ENCODE measurements at places on chromosomes 3 and 15. TPM values are rescaled to one million over a fixed set of nuclear protein-coding genes. Genes with fewer than 3 reads are reported as not detected.

GRCh38 chr3:63030666-63031065 lies 155.4 kb upstream of the CADPS start:
- no peaks in the 10 kb centered on the region for H3K27me3 ChIP-seq
- no peaks in the 10 kb centered on the region for H3K36me3 ChIP-seq
- H3K4me3 ChIP-seq = no peak overlapping the region
- no peak overlapping the region for H3K27ac ChIP-seq

DNA sequence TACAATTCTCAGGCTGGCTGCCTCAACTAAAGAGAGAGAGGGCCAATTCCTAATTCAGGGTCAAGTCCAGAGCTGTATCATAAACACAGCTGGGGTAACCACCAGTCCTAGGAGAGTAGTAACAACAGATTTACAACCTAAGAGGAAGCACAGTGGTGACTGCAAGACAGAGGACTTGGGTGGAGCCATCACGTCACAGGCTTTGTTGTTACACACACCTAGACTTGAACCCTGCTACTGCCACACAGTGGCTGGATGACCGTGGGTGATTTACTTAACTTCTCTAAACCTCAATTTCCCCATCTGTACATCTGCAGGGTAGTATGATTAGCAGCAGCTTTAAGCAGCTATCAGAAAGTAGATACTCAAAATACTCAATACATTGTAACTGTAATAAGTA lies 78.6 kb downstream of the MYLK start:
- H3K27ac ChIP-seq = no peak overlapping the region
- no peak for DNase-seq
- H3K4me1 ChIP-seq = peaks cover 10% of the 10 kb centered on the region
- no peak overlapping the region for H3K4me3 ChIP-seq
- no peaks in the 10 kb centered on the region for H3K27me3 ChIP-seq

GRCh38 chr3:143479727-143480126 lies 360.2 kb downstream of the CHST2 start:
- H3K27me3 ChIP-seq = no peaks in the 10 kb centered on the region
- H3K4me3 ChIP-seq = no peak overlapping the region
- no peak overlapping the region for H3K27ac ChIP-seq
- DNase-seq = no peak
- H3K36me3 ChIP-seq = no peaks in the 10 kb centered on the region

- no peak overlapping the region for H3K4me3 ChIP-seq
- peaks cover 5% of the 10 kb centered on the region for H3K4me1 ChIP-seq
- peak overlapping the region; percentile 81 for H3K27ac ChIP-seq
- DNase-seq = no peak
- no peaks in the 10 kb centered on the region for H3K36me3 ChIP-seq
- H3K27me3 ChIP-seq = no peaks in the 10 kb centered on the region
Observed at GRCh38 chr3:181725830-181726229, 14.1 kb downstream of the SOX2 start.

- H3K36me3 ChIP-seq = no peaks in the 10 kb centered on the region
- no peaks in the 10 kb centered on the region for H3K27me3 ChIP-seq
- no peaks in the 10 kb centered on the region for H3K4me1 ChIP-seq
- no peak overlapping the region for H3K4me3 ChIP-seq
- DNase-seq = no peak
Observed at GRCh38 chr3:127690106-127690505, 17.4 kb downstream of the ABTB1 start.

GRCh38 chr15:85019815-85020590 lies 38.3 kb downstream of the PDE8A start:
- H3K27ac ChIP-seq = no peak overlapping the region
- peaks cover 23% of the 10 kb centered on the region for H3K4me1 ChIP-seq
- H3K27me3 ChIP-seq = no peaks in the 10 kb centered on the region
- no peaks in the 10 kb centered on the region for H3K36me3 ChIP-seq
- DNase-seq = no peak

TMEM40 gene
- not detected for total RNA-seq

MAP1A gene
- total RNA-seq = 20.8 TPM

Measured in tibial nerve (tissue), 4 donors.